ENCODE measurements at places on chromosomes 7 and 10. TPM values are rescaled to one million over a fixed set of nuclear protein-coding genes. Genes with fewer than 3 reads are reported as not detected.

Gene TUBAL3
- total RNA-seq = 0.35 TPM

Gene BMPER
- total RNA-seq = 2.0 TPM

Gene HMX3
- total RNA-seq = not detected

Gene TAF6
- total RNA-seq = 35.9 TPM

Gene ZNF488
- total RNA-seq = 2.3 TPM

Gene FZD8
- total RNA-seq = 4.0 TPM

Gene LRRD1
- total RNA-seq = not detected

Gene TET1
- 0.85 TPM for total RNA-seq

Gene ZC3HAV1L
- total RNA-seq = 13.1 TPM

Gene COA1
- total RNA-seq = 65.3 TPM

Gene PDE6C
- not detected for total RNA-seq

Gene GPER1
- 0.49 TPM for total RNA-seq

Gene SEMA3C
- 149 TPM for total RNA-seq

Gene CHST15
- 15.0 TPM for total RNA-seq

Gene WNT8B
- not detected for total RNA-seq

Gene OR9A2
- not detected for total RNA-seq

Gene TAS2R41
- not detected for total RNA-seq

Gene CLEC2L
- total RNA-seq = not detected

Gene SYCE1
- not detected for total RNA-seq

Gene ZNF716
- not detected for total RNA-seq

Measured in airway epithelial cell (primary cell).